ENCODE measurements at places on chromosomes 11 and 22.

DNA sequence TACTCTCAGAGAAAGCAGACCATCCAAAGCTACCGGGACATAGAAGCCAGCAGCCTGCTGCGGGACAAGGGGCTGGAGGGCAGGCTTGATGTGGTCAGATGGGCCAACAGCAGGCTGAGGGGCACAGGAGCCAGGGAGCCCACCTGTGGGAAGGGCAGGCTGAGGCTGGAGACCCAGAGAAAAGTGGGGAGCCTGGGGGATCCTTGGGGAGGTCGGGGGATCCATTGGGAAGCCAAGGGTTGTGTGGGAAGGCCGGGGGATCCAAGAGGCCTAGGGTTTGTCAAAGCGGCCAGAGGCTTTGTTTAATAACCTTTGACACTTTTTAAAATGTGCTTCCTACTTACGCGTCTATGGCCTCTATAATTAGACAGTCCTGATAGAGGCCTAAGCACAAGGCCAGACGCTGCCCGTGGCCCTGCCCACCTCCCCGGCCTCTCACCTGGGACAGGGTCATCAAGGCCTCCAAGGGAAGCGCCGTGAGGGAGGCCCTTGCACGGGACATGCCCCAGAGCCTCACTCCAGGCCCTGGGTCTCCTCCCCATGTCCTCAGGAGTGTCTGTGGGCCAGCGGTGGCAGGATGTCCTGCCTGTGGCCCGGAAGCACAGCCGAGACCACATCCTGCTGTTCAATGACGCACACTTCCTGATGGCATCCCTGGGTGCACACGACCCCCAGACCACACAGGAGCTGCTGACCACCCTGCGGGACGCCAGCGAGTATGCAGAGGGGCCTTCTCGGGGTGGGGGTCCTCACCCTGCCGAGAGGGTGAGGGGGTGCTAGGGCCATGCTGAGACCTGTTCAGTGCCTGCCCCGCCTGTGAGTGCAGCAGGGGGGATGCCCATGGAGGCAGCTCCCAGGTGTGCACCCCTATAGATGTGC, 8.6 kb upstream of the GTSE1 start:
- no peak for DNase-seq

- DNase-seq: no peak
Measured at GRCh38 chr11:131802440-131803115, 432.2 kb downstream of the NTM start.

GRCh38 chr11:8867931-8868631, 42.9 kb upstream of the AKIP1 start:
- no peak for DNase-seq

GRCh38 chr11:66112601-66113499, 42.8 kb downstream of the PACS1 start:
- DNase-seq: no peak

Measured in T follicular helper cell (primary cell).